HFF-Myc (cell line): ENCODE measurements at places on chromosomes 5 and 9.

DNA sequence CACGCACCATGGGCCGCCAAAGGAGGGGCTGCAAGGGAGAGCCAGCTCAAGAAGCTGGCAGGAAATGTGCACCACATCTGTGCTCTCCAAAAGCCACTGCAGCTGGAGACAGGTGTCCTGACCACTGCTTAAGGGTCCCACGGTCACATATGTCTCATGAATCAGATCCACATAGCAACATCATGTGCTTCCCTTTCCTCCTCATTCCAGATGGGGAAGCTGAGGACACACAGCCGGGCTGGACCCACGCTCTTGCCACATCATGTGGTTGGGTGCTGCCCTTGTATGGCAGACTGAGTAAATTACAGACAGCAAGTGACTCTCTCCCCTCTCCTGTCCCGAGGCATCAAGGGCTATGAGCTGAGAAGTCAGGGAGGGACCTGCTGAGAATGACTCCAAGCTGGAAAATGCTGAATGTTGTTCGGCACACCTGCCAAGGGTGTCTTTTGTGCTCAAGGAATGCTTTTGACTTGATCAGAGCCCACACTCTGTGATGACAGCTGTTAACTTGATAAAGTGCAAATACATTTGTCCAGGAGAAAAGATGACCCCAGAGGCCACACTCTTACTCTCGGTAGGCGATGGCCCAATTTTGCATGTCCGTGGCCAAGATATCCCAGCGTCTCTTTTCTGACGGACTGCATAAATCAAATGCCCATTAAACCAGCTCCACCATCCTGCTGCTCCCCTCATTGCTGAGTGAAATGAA, 58.2 kb downstream of the NSUN2 start:
- no peak for DNase-seq

DNA sequence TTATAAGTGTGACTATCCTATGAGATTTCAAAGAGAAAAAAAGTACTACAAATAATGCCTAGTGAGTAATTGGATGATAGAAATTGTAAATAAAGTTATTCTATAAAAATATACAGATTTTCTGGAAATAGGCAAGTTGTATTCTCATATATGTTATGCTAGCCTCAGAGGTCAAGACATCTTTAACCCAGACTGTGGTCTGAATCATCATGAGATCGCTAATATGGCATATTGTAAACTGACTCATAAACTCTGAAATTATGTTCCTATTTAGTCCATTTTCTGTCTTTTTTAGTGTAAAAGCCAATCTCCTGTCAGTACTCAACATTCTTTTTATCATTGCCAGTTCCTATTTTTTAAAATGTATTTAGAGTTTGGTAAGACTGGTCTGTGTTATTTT, 14.2 kb downstream of the LOX start:
- no peak for DNase-seq

DNA sequence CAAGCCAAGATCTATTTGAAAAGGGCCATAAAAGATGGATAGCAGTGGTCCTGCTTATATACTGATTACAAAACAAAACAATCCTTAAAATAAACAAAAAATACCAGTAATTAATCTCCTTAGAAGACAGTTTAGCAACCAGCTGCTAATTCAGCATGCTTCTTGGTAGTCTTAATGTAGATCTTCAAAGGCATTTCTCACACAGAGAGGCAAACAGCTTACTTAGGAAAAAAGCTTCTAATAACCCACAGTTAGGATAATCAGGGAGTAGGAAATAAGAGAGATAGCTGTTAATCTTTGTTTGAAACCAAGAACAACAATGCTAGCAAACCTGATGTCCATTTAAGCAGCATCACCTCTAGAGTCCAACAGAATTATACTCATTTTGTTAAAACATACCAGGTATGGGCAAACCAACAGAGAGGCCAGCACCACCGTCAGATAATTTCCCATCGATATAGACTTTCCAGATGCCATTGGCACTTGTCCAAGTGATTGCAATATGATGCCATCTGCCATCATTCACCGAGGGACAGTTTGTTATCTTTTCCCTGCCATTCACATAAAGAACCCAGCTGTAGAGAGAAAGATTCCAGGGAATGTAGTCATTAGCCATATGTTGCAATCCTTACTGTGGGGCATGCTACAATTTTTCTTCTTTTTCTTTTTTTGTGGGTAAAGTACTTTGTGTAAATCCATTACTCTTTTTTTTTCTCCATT, 105.6 kb upstream of the TXNDC8 start:
- DNase-seq: no peak

GRCh38 chr5:73544429-73545402, 20.7 kb downstream of the ANKRA2 start:
- DNase-seq: no peak

GRCh38 chr5:136311999-136312398, 53.3 kb downstream of the TRPC7 start:
- DNase-seq: no peak

GRCh38 chr5:145591578-145591977, 243.6 kb downstream of the PRELID2 start:
- no peak for DNase-seq

DNA sequence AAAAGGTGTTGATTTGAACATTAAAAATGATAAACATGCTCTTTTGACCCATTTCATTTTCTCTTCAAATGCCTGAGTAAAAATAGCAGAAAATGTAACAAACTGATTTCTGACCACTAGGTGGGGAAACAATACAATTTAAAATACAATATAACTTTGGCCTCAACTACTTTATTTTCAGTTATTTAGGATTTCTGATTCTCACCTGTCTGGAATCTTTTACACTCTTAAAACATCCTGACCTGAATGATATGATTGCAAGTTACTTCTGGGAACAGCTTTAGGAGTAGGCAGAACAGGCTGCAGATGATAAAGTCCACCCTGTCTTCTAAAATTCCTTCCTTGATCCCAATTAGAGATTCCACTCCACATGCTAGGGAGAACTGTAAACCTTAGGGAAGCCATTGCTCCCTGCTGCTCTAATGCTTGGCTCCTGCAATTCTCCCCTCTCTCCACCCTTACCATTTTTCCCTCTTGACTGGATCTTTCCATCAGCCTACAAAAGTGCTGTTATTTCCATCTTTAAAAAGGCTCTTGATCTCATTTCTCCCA, 70.3 kb downstream of the FYB1 start:
- no peak for DNase-seq

DNA sequence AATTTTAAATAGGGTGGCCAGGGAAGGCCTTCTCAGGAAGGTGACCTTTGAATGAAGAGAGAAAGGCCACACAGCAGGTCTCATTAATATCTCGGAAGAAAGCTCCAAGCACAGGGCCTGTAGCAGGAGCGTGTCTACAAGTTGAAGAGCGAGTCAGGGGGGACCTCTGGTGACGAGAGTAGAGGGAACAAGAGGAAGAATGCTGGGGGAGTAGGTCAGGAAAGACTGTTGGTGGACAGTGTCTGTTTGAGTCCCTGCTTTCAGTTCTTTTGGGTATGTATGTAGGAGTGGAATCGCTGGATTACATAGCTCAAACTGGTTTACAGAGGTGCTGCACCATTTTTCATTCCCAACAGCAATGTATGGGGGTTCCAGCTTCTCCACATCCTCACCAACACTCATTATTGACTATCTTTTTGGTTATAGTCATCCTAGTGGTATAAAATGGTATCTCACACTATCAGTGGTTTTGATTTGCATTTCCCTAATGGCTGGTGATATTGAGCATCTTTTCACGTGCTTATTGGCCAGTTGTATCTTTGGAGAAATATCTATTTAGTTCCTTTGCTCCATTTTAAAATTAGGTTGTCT, 55.8 kb downstream of the NUP214 start:
- no peak for DNase-seq

- DNase-seq: no peak
These were observed 141.1 kb upstream of the RAD23B start for GRCh38 chr9:107141967-107142366.

DNA sequence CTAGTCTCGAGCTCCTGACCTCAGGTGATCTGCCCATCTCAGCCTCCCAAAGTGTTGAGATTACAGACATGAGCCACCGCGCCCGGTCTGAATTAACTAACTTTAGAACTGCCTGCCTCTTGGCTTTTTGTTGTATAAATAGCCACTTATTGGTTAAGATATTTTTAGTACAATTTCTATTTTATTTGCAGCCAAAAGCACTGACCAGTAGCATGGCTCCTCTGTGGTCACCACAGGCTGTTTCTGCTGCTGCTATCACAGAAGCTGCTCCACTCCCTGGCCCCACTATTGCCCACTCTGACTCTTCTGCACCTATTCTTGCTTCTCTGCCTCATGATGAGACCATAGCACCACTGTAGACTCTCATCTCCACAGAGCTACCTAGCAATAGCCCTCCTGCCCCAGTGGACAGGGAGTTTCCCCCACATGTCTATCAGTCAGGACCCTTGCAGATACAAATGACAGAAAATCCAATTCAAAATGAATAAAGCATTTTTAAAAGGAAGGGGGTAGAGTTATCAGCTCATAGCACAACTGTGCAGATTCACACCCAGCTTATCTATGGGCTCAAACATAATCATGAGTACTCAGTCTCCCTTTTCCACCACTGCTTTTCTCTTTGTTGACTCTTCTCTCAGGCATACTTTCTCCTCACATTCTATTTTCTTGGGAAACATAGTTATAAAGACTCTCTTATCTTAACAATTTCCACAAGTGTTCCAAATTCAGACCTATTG, 151.8 kb upstream of the EPB41L4A start:
- DNase-seq: no peak

DNA sequence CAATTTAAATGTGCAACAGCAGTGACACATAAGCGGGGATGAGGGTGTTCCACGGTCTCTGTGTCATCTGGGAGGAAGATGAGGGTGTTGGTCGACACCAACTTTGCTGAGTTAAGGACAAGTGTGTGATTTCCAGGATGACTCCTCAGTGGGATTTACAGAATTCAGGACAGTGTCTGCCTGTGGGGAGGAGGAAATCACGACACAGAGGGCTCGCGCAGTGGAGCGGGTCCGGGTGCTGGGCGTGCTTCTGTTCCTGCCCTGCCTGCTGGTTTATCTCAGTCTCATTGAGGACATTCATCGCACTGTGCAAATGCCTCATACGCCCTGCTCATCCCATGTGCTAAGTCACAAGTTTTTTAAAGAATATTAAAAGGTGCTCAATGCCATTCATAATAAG, 73.7 kb upstream of the ADAMTS2 start:
- DNase-seq: no peak

DNA sequence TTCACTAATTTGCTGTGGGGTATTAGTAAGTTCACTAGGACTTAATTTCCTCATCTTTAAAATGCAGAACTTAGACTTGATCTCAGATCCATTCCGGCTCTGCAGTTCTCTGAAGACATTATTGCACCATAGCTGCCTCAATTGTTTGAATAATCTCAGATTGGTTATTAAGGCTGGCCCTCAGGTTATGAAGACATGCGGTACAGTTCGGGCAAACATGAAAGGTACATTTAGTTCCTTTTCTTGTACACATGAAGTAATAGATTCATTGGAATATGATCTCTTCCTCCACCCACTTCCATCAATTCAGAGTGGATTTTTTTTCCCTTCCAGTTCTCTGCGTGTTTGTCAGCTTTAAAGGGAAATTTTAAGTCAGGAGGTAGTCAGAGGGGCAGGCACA, 28.0 kb downstream of the ATP6V0E1 start:
- no peak for DNase-seq

DNA sequence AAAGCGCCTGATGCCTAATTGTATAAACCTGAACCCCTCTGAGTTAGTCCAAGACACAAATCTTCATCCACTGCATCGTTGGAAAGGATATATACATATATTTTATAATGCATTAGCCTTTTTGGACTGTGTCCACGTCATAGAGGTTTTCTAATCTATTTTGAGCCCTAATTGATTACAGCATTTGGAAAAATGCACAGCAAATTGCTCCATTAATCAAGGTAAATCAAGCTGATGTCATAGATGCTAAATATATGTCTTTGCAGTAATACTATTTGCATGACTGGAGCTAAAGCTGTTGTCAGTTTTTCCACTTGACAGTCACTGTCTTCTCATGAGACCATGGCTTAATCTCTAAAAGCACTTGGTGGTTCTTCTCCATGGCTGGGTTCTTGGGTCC, 483.5 kb upstream of the TNC start:
- no peak for DNase-seq

DNA sequence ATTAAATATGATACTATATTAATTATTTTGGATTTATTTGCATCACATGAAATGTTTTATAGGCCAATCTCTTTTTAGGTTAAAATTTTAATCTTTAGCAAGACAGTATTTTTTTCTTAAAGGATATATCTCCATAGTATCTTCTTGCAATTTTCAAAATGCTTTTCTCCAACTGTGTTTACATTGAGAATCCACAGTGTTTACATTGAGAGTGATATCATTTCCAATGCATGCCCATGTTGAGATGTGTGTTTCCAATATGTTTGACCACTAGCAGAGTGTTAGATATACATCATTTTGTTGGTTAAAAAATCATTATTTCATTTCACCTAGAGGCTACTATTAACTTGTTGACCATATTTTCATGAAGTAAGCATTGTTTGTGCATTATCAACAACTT, 17.3 kb downstream of the VCAN start:
- DNase-seq: no peak

DNA sequence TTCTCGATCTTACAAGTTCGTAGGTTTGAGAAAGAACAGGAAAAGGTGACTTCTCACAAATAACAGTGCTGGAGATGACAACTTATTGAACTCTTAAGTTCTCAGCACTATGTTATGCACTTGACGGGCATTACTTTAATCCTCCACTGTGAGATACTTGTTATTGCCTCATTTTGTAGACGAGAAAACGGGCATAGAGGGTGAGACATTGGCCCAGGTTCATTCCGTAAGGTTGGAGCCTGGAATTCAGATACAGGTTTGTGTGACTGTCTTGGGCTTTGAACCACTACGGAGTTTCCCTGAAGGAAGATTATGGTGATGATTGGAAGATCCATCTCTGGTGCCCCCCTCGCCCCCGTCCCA, 657 bp downstream of the MAT2B start:
- no peak for DNase-seq

DNA sequence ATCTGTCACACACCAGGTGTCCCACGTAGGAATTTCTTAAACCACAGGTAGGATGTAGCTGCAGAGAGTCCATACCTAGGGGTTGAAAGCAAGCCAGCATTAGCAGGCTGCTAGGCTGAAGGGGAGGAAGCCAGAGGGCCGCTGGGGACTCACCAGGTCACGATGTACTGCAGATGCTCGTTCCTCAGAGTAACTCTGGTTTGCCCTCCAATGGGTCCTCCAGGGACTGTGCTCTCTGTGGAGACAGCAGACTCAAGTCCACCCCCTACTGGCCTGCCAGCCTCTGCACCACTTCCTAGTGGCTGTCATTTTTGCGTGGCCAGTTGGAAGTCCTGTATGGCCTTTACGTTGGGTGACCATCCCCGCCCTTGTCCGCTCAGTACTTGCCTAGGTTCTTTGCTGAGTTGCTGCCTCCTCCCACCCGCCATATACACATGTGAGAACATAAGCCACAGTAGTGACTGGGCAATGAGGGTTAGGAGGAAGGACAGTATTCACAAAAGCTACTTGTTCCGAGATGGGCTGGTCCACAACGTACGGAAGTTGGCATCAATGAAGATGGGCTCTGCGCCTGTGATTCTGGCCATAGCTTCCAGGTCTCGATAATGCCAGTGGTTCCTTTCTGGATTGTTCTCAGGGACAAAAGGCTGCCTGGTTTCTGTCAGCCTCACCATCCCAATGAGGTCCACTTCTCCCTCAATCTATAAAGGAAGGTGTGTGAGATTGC, 4.1 kb downstream of the RPL7A start:
- peak; percentile 56 for DNase-seq

GRCh38 chr5:142303565-142303964, 21.3 kb downstream of the SPRY4 start:
- DNase-seq: no peak
